ENCODE measurements at places on chromosomes 4 and X.

GRCh38 chrX:387729-388128 lies 1.0 kb upstream of the PPP2R3B start:
- no peak for DNase-seq

- no peak for DNase-seq
Measured at GRCh38 chrX:153828723-153829548, 1.4 kb downstream of the PDZD4 start.

- DNase-seq, result no peak
Measured at GRCh38 chr4:99943904-99944437, 2.4 kb downstream of the DNAJB14 start.

- DNase-seq, result no peak
Measured at GRCh38 chr4:54971474-54971950, 153.9 kb downstream of the KDR start.
